Activated CD4-positive, CD25-positive, alpha-beta regulatory T cell treated with anti-CD3 and anti-CD28 coated beads, Interleukin-2, amount 50 U/mL, for 16 hours (primary cell): ENCODE measurements at places on chromosomes 12 and 14.

GRCh38 chr12:92439420-92439805 is 263.4 kb upstream of the PLEKHG7 start:
- no peak for DNase-seq

DNA sequence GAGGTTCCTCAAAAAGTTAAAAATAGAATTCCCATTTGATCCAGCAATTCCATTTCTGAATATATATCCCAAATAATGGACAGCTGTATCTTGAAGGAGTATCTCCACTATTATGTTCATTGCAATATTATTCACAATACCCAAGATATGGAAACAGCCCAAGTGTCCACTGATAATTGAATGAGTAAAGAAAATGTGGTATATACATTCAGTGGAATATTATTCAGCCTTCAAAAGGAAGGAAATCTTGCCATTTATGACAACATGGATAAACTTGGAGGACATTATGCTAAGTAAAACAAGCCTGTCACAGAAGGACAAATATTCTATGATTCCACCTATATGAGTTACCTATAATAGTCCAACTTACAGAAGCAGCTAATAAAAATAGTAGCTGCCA is 979.0 kb downstream of the SLC6A15 start:
- DNase-seq: no peak

DNA sequence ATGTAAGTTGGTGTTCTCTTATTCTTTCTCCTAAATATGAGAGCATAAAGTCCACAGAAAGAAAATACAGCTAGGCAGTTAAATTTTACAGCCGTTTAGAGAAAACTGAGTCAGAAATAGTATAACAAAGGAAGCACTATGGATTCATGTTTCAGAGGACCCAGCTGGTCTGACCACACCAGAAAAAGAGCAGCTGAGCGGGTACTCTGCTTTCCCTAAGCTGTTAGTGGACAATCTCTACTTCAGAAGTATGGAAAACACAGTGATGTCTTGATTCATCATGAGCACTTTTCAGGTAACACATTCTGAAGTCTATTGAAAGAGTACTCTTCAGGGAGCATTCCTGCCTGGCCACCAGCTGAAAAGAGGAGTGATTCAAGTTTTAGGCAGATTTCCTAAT is 12.4 kb downstream of the PPM1H start:
- DNase-seq: no peak

GRCh38 chr14:77640756-77641533 is 24.5 kb upstream of the SPTLC2 start:
- no peak for DNase-seq

GRCh38 chr12:5489017-5489416 is 57.1 kb downstream of the NTF3 start:
- DNase-seq: no peak

GRCh38 chr12:128259556-128260070 is 7.4 kb upstream of the TMEM132C start:
- DNase-seq: no peak

DNA sequence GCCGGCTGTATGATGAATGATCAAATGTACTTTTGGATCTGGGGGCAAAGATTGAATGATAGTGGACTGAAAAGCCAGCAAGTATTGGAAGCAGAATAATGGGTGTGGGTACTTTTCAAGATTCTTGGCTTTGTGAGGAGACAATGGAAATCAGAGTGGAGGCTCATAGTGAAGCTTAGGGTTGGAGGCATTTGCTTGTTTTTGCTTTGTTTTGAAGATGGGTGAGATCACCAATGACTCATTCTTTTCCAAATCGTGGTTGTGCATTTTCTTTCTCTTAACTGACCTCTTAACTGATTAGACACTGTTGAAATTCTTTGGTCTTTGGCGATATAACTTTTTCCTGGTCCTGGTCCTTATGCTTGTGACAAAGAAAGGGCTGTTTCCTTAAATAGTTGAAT is 54.4 kb downstream of the PELI2 start:
- DNase-seq: no peak

DNA sequence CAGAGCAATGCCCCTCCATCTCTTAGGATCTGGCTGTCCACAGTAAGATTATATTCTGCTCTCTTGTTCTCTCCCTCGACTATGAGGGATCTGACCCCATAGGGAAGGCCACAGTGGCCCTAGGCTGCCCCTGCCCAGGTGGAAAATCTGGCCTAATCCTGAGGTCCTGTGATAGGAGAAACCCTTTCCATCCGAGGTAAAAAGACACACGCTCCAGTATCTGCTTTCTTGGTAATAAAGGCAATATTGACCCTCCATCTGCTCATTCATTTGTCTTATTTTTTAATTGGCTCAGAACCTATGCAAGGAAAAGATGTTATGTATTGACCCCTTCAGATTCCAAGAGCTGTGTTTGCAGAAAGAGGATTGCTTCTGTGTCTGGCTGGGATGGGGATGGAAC is 9.7 kb downstream of the KRT76 start:
- DNase-seq: no peak

- no peak for DNase-seq
Observed at GRCh38 chr12:129840145-129840884, 63.5 kb downstream of the TMEM132D start.

- DNase-seq: no peak
Observed at GRCh38 chr14:66572826-66573225, 64.9 kb downstream of the GPHN start.

DNA sequence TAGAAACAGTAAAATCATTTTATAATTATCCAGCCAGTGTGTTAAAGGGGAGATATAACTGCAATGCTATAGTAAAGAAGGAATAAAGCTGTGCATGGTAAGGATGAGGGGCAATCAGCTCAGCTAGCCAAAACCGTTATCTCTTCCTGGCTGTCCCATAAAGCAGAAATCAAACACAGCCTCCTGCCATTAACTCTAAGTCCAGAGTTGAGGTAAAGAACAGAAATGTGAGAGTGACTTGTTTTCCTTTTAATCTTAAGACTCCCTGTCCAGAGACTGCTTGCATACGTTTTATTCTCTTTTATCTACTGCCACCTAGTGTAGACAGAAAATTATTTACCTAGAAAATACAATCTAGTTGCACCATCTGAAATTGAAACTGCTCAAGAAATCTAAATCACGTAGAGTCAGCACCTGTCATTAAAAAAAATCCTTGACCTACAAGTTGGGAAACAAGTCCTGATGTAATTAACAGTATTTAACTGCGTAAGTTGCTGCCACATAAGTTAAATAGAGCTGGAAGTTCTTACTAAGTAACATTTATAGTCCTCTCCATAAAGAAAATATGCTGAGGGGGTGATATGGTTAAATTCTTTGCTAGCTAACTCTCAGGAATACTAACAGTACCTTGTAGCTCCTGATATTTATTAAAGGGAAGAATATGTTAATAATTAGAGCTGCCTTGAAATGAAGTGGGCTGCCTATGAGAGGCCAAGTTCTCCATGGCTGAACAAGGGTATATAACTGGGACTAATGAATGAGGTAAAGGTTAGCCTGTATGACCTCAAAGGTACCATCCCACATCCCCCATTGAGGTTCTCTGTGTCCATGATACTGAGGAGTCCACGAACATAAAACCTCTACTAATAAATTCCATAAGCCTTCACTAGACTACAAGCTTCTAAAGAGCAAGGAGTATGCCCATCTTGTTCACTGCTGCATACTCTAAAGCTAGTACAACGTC is 62.7 kb downstream of the GALNT4 start:
- DNase-seq: no peak

DNA sequence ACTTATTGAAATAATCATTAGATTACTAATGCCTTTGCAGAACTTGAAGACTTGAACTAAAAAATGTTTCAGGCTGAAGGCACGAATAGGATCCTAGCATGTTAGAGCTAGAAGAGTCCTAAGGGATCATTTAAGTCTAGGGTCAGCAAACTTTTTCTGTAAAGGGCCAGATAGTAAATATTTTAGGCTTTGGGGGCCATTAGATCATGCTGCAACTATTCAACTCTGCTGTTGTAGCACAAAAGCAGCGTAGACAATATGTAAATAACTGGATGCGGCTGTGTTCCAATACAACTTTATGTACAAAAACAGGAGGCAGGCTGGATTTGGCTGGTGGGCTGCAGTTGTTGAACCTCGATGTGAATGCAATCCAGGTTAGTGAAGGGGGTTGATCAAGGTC is 221.7 kb downstream of the ATP23 start:
- no peak for DNase-seq
